Stimulated activated CD4-positive, alpha-beta T cell treated with anti-CD3 and anti-CD28 coated beads, Interleukin-1b, Interleukin-23, amount 100 ng/mL, for 1 hour (primary cell): ENCODE measurements at places on chromosomes 2 and 18.

- no peak for DNase-seq
Observed at GRCh38 chr2:95329401-95329800, 32.3 kb downstream of the KCNIP3 start.

- no peak for DNase-seq
Observed at GRCh38 chr2:161353543-161353942, 45.3 kb downstream of the PSMD14 start.

DNA sequence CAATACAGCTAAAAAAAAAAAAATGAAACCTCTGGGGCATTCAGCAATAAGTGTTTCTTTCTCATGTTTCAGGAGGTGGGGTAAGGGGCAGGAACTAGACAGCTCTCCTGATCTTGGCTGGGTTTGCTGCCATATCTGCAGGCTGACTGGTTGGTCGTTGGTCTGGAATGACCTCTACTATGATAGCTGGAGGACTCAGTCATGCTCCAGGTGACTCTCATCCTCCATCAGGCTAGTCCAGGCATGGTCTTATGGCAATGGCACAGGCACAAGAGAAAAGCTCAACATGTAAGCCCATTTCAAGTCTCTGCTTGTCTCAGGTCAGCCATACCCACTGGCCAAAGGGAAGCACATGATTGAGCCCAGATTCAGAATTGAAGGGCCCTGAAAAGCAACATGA, 9.5 kb upstream of the SLC1A4 start:
- DNase-seq = no peak

DNA sequence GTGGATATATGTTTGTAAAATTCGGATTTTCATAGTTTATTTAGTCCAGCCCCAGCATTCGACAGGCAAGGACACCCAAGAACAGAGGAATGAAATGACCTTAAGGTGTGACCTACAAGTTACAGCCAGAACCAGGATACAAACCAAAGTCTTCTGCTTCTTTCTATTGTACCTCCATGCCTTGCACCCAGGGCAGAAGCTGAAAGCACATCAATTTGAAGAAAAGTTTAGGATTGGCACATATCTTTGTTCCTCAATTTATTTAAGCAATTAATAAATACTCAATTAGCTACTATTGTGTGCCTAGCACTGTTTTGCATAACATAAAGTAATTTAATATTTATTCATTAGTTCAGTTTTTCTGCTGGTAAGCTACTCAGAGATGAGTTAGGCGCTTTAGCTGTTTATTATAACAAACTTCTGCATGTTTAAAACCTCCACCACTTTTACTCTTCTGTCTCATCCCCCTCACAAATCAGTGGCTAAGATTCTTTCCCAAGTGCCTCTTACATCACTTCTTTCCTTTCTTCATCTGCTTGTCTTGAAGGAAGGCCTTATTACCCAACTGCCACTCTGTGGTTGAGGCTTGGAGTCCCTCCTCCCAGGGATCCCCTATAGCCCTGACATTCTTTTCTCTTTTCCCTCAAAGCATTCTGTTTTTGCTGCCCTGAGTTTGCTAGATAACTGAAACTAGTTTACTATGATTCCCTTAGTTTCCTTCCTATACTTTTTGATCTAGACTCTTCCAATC, 37.1 kb upstream of the DARS1 start:
- no peak for DNase-seq

GRCh38 chr2:49490710-49491109, 336.4 kb upstream of the FSHR start:
- DNase-seq = no peak
